ENCODE measurements at places on chromosomes 12 and 14. TPM values are rescaled to one million over a fixed set of nuclear protein-coding genes. Genes with fewer than 3 reads are reported as not detected.

AKAP3 gene
- 1.4 TPM for total RNA-seq

GRCh38 chr12:109088818-109089217 lies 4.5 kb downstream of the ALKBH2 start:
- DNase-seq: no peak

DNA sequence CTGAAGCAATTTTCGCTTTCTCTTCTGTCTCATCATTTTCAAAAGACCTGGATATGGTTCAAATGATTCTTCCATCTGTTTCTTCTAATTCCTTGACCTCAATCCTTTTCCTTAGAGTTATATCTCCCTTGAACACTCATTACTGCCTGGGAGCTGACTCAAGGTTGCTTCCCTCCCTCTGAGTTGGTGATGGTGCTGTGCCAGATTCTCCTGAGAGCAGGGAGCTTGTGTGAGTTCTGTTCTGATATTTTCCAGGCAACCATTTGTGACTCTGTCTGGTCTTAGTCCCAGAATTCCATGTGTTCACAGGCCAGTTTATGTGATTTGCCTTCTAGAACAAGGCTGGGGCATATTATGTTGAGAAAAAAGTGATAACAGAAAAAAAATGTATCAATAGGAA lies 505.1 kb upstream of the SYT1 start:
- DNase-seq: no peak

PLEKHG7 gene
- not detected for total RNA-seq

DNA sequence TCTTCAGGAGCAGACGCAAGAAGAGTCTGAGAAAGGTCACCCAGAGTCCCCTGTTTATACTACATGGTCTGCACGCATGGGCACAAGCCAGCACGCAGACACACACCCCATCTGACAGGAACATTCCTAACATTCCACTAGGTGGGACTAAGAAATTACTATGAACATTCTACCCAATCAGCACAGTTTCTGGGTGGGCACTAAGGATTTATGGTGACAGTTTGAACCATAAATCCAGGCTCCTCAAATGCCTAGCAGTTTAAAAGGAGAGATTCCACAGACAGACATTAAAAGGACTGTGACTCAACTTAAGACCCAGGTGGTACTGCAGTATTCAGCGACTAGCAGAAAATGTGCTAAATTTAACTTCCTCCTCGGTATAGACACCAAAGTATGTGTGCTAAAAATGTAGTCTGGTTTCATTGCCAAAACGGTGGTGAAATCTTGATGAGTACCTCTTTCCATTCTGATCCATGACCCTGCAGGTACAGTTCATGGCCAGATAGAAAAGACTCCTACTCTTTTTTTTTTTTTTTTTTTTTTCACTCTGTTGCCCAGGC lies 16.2 kb downstream of the ABHD4 start:
- no peak for DNase-seq

DNA sequence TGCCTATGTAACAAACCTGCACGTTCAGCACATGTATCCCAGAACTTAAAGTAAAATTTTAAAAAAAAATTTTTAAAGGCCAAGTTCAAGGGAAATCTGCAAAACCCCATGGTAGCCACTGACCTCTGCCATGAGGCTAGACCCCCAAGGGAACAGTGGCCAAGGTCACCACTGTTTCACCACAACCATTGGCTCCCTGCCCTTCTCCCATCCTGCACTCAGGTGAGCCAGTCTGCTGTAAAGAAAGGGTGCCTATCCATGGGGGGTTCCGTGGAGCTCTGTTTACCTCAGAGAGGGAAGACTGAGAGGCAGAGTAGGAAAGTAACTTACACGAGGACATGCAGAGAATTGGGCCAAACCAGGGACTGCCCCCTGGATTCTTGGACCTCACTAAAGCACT lies 38.6 kb downstream of the VWF start:
- no peak for DNase-seq

DNA sequence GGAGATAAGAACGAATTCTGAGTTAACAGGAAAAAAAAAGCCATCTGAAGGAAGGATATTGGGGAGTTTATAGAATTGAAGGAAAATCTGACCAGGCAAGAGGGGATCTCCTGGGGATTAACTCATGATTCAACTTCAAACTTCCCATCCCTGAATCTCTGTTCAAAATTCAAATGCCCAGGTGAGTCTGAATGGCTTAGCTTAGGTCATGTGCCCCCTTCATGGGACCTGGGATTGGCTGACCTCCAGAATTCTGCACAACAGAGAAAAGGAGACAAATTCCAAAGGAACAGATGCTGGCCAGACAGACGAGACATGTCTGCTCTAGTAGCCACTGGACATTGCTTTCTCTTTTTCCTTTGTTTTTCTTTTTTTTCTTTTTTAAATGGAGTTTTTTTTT lies 26.2 kb upstream of the TMED10 start:
- no peak for DNase-seq

GRCh38 chr12:2256453-2256852 lies 203.7 kb downstream of the CACNA1C start:
- DNase-seq: no peak

- no peak for DNase-seq
Observed at GRCh38 chr14:38544776-38545175, 288.9 kb upstream of the CLEC14A start.

A2ML1 gene
- total RNA-seq: 0.27 TPM

GRCh38 chr14:85701763-85702162 lies 171.8 kb downstream of the FLRT2 start:
- no peak for DNase-seq

LTBP2 gene
- 674 TPM for total RNA-seq

GRCh38 chr14:22388669-22389595 lies 200.1 kb downstream of the DAD1 start:
- DNase-seq: no peak

CD163L1 gene
- 1.6 TPM for total RNA-seq

DNA sequence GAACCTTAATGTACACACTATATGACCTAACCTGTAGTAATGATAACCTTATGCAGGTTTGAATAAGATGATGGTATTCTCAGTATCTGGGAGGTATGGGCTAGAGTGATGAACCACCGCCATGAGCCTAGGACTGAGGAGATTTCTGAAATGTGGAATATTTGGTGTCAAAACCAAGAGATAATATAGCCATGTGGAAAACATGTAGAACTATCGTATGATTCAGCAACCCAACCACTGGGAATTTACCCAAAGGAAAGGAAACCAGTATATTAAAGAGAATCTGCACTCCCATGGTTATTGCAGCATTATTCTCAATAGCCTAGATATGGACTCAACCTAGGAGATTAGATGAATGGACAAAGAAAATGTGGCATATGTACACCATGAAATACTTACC lies 271.7 kb upstream of the BTG1 start:
- no peak for DNase-seq

DNA sequence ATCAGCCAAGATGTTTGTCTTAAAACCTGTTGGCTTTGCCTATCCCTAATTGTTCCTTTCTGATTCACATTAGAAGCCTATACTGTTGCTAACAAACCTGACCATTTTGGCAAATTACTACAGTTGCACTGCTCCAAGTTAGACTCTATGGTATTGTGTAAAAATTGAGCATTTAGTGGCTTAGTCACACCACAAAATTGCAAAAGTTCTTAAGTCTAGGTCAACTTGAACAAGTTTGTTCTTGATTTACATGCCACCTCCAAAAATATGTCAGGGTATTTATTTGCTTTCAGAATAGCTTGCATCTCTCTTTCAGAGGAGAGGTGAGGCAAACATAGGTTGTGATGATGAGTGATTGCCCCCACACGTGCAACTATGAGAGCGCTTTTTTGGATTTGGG lies 27.0 kb upstream of the PTHLH start:
- no peak for DNase-seq

DNA sequence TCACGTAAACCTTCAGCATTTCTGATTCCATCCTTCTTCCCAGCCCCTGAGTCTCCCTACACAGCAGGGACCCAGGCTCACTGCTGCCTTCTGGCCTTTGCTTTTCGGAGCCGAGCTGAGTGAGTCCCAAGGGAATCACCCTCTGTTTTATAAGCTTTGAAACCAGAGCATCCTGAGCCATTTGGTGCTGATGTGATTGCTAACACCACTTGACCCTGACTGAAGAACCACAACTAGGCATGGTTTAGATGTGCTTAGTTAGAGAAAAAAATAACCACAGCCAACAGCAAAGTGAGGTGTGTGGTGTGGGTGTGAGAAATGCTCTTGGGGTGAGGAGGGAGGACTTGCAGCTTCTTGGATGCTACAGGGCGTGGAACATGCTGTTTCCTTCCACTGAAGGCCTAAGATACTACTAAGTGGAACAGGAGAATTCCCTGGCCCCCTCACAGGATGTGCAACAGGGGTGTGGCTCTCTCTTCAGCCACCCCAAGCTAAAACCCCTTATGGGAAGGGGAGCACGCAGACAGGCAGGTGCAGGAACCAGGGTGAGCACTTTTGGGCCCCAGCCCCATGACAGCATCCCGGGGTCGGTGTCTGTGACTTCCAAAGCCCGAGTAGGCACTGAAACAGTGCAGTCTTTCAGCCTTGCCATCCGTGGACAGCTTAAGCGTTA lies at the start of gene TC2N:
Gene TC2N, minus strand, starts transcription at position 221 of the 673 bp plus-strand sequence. CDS start 53,767 bp downstream, outside the sequence.
- no peak for DNase-seq

- no peak for DNase-seq
Observed at GRCh38 chr12:65526311-65526710, 247.8 kb downstream of the MSRB3 start.

C14orf39 gene
- not detected for total RNA-seq

PRKAB1 gene
- total RNA-seq: 31.9 TPM

DNA sequence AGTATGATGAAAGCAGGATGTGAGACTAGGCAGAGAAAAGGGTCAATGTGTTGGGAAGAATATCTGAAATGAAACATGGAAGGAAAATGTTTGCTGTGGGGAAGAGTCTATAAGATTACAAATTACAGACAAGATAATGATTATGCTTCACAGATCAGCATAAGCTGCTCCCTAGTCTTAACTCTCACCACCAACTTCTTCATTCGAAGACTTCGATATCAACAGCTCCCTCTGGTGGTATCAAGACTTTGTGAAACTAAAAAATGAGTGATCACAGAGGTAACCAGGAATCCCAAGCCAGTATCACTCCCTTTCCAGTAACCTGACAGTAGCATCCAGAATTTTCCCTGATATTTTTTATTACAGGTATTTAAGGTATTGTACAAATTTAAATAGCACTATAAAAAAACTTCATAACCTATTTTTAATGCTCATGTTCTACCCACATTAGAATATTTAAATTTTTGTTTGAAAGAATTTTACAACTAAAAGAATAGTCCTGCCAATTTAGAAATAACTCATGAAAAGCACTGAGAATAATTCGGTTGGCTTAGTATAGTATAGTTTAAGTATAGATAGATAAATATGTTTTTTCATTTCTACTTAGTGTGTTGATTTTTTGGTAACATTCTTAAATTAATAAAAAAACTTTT lies 84.4 kb downstream of the C2CD5 start:
- DNase-seq: no peak

EXOC3L4 gene
- not detected for total RNA-seq

IFI27L2 gene
- total RNA-seq: 150 TPM

AQP2 gene
- 3.0 TPM for total RNA-seq

- no peak for DNase-seq
Observed at GRCh38 chr14:100587086-100587762, at the start of gene BEGAIN. TSS of gene BEGAIN (minus strand) at chr14:100587417. CDS start at chr14:100587290, 127 bp downstream.

DNA sequence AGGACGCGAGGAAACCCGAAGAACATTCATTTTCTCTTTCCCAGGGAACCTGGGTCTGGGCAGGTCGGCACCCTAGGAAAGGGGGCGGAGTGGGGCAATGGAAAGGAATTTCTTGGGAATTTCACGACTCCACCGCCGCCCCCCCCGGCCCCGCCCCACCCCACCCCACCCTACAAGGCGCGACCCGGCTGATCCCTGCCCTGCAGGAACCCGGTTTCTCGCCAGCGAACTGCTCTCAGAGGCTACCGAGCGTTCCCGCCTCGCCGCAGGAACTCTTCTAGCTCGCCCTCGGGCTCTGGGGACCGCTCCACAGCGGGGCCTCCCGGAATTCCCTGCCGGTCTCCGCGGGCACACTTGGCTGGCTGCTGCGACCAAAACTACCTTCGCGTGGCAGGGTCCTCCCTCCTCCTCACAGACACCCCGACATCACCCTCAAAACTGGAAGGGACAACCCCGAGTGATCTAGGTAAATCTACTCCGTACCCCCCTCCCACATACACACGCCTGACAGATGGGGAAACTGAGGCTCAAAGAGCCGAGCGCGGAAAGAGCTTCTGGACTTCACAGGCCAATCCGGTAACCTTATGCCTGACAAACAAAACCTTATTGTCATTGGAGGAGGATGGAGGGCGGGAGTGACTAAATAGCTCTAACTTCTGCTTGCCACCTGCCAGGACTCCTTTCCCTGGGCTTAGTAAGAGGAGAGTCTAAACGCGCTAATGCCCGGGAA lies 785 bp upstream of the ACTN1 start:
- DNase-seq: peak; percentile 22

GRCh38 chr14:24363401-24363800 lies 4.6 kb upstream of the NFATC4 start:
- no peak for DNase-seq

DNA sequence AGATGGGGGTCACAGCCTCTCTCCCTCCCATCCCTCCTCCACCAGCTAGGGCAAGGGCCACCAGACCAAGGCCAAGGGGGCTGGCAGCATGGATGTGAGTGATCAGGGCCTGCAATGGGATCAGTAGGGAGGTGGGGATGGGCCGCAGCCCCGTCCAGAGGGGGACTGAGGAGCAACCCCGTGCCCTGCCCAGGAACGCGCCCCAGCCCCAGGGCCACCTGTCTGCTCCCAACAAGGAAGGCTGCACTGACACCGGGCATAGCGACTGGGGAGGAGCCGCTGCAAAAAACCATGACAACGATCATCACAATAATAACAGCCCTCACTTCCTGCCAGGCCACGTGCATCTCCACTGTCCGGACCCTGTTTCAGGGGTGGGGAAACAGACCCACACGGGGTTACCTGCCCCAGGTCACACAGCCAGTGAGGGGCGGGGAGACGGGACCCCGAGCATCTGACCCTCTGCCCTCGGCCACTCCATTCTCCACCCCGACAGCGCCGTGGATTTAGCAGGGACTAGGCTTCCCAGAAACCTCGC lies 24.3 kb downstream of the NCOR2 start:
- DNase-seq: no peak

SRRM4 gene
- 0.21 TPM for total RNA-seq

GRCh38 chr12:29160230-29160629 lies 11.2 kb downstream of the FAR2 start:
- DNase-seq: no peak

- no peak for DNase-seq
Observed at GRCh38 chr14:51939755-51940301, 49.5 kb upstream of the RTRAF start.

- DNase-seq: no peak
Observed at GRCh38 chr14:23494223-23494622, 24.7 kb downstream of the NGDN start.

- DNase-seq: no peak
Observed at GRCh38 chr14:44613061-44613712, 106.1 kb upstream of the FSCB start.

Measured in thoracic aorta (tissue), 2 donors.